Stomach (tissue), 19 donors: ENCODE measurements at places on chromosomes 11 and 22. TPM values are rescaled to one million over a fixed set of nuclear protein-coding genes. Genes with fewer than 3 reads are reported as not detected.

- no peaks in the 10 kb centered on the region for H3K27me3 ChIP-seq
- H3K36me3 ChIP-seq = no peaks in the 10 kb centered on the region
- no peaks in the 10 kb centered on the region for H3K4me1 ChIP-seq
- no peak for DNase-seq
These were observed 21.1 kb upstream of the SLC5A12 start for GRCh38 chr11:26742966-26743365.

Gene SLC5A4
- not detected for total RNA-seq

DNA sequence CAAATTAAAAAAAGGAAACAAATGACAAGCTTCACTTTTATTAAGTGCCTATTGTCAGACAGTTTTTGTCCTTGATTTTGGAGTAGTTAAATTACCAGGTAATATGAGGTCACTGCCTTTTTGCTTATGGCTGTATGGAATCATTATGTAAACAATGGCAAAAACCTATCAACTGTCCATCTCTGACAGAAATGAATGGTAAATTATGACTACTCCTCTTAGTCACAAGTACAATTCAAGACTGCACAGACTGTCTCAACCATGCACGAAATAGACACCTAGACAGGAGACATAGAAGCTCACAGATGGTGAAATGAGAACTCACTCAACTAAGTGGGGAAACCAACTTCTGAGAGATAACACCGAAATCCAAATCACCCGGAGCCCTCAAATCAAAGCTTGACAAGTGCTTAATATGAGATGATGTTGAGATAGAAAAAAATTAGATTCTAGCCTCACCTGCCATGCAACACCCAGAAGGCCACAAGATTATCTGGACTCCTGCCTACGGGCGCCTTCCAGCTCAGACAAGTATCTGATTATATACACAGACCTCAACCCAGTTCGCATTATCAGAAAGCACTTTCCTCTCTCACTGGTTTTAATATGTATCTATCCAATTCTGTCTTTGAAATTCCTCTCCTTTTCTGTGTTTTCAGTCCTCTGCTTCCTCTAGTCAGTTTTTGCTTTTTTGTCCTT lies 199.3 kb downstream of the CADM1 start:
- no peaks in the 10 kb centered on the region for H3K36me3 ChIP-seq
- DNase-seq = no peak
- H3K27ac ChIP-seq = no peak overlapping the region
- H3K27me3 ChIP-seq = no peaks in the 10 kb centered on the region
- H3K4me3 ChIP-seq = no peak overlapping the region

Gene XRRA1
- total RNA-seq = 5.8 TPM

GRCh38 chr11:58933661-58934060 lies 5.6 kb upstream of the GLYATL1 start:
- H3K27me3 ChIP-seq = no peaks in the 10 kb centered on the region
- no peak overlapping the region for H3K4me3 ChIP-seq
- DNase-seq = no peak

Gene EMID1
- total RNA-seq = 15.8 TPM

Gene SOX6
- total RNA-seq = 4.0 TPM

Gene TBX10
- not detected for total RNA-seq

Gene FADS1
- 17.0 TPM for total RNA-seq

Gene IFITM10
- not detected for total RNA-seq

DNA sequence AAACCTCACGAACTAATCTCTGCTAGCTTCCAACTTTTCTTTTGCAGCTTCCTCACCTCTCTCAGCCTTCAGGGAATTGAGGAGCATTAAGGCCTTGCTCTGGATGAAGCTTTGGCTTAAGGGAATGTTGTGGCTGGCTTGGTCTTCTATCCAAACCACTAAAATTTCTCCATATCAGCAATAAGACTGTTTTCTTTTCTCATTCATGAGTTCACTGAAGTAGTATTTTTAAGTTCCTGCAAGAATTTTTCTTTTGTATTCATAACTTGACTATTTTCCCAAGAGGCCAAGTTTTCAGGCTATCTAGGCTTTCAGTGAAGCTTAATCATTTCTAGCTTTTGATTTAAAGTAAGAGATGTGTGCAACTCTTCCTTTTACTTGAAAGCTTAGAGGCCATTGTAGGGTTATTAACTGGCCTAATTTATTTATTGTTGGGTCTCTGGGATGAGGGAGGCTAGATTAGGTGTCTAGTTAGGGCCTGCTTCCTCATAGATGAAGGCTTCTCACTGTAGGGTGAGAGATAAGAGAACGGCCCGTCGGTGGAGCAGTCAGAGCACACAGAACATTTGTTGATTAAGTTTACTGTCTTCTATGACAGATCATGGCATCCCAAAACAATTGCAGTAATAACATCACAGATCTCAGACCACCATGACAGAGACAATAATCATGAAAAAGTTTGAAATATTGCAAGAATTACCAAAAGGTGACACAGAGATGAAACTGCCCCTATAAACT lies 33.2 kb downstream of the CSF2RB start:
- DNase-seq = no peak
- no peaks in the 10 kb centered on the region for H3K4me1 ChIP-seq
- H3K36me3 ChIP-seq = no peaks in the 10 kb centered on the region

DNA sequence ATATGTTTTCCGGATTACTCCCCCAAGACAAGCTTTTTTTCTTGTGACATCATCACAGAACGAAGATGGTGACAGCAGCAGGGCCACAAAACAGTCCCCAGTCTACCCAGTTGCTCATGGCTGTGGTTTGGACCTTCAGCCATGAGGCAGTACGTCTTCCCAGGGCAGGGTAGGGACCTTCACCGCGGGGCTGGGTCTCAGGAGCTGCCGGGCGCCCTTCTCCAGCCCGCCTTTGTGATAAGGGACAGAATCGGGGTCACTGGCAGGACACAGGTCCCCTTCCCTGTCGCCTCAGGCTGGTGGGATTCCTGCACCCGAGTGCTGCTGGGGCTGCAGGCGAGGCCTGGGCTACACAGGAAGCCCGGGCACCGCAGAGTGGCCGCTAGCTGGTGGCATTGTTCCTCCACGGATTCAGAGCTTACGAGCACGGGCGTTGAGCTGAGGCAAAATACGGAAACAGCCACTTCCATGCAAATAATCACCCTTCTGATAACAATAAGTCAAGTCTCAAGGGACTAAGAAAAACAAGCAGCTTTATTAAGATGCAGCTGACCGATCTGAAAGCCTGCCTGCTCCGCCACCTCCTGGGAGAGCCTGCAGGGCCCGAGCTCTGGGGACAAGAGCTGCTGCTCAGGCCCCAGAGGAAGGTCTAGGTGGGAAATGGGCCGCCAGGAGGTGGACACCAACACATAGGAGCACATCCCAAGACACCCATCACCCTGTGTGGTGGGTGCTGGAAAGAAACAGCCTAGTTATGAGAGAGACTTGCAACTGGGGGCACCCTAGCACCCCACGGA lies 12.3 kb downstream of the TBX1 start:
- H3K27me3 ChIP-seq = peaks cover 7% of the 10 kb centered on the region
- H3K4me1 ChIP-seq = peaks cover 14% of the 10 kb centered on the region
- H3K27ac ChIP-seq = no peak overlapping the region
- DNase-seq = peak; percentile 70

Gene NPAT
- 24.2 TPM for total RNA-seq

DNA sequence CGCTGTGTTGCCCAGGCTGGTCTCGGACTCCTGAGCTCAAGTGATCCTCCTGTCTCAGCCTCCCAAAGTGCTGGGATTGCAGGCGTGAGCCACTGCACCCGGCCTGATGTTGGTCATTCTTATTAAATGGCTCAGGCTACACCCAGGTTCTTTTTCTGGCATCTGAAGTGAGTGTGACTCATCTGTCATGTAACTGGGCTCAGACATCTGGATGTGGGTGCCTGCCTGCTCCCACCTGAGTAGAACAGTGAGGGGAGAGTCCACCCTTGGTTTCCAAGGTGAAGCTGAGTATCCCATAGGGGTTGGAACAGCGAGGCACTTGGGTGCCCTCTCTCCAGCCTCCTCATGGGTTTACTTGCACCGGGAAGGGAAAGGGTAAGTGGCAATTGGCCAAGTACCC lies 36.7 kb upstream of the EIF3D start:
- no peak overlapping the region for H3K27ac ChIP-seq
- no peaks in the 10 kb centered on the region for H3K4me1 ChIP-seq
- no peak for DNase-seq
- peaks cover 27% of the 10 kb centered on the region for H3K27me3 ChIP-seq
- no peak overlapping the region for H3K4me3 ChIP-seq
- no peaks in the 10 kb centered on the region for H3K36me3 ChIP-seq

- no peaks in the 10 kb centered on the region for H3K27me3 ChIP-seq
- DNase-seq = no peak
- H3K27ac ChIP-seq = no peak overlapping the region
- H3K36me3 ChIP-seq = no peaks in the 10 kb centered on the region
- no peak overlapping the region for H3K4me3 ChIP-seq
These were observed 84.3 kb downstream of the PANX1 start for GRCh38 chr11:94212898-94213297.

Gene ANO1
- 32.7 TPM for total RNA-seq

Gene LYVE1
- 5.2 TPM for total RNA-seq

GRCh38 chr11:123601136-123601535 lies 53.3 kb downstream of the SCN3B start:
- no peak for DNase-seq
- H3K27ac ChIP-seq = no peak overlapping the region
- H3K27me3 ChIP-seq = no peaks in the 10 kb centered on the region
- peaks cover 25% of the 10 kb centered on the region for H3K36me3 ChIP-seq

- no peaks in the 10 kb centered on the region for H3K36me3 ChIP-seq
- H3K27me3 ChIP-seq = no peaks in the 10 kb centered on the region
- no peak overlapping the region for H3K27ac ChIP-seq
- no peaks in the 10 kb centered on the region for H3K4me1 ChIP-seq
These were observed 1795.4 kb downstream of the LRRC4C start for GRCh38 chr11:39664023-39664422.

DNA sequence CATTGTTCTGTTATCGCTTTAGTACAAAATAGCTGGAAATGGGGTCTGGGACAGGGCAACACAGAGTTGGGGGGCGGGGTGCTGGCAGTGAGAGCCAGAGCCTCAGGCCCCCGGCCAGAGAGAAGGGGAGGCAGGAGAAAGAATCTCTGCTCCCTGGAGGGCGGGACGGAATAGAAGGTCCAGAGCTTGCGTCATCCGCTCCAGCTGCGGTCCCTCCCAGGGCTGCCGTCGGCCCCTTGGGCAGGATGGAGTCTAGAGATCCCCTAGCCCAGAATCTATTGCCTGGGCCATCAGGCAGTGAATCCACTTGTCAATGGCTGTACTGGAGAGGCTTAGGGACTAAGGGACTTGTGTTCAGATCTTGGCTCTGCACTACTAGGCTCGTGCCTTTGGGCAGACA lies 5.0 kb downstream of the TP53I11 start:
- H3K36me3 ChIP-seq = peaks cover 13% of the 10 kb centered on the region
- no peaks in the 10 kb centered on the region for H3K27me3 ChIP-seq
- peaks cover 13% of the 10 kb centered on the region for H3K4me1 ChIP-seq
- H3K4me3 ChIP-seq = no peak overlapping the region

GRCh38 chr11:33552756-33553155 lies 147.9 kb downstream of the C11orf91 start:
- H3K36me3 ChIP-seq = no peaks in the 10 kb centered on the region
- H3K27ac ChIP-seq = no peak overlapping the region
- H3K4me3 ChIP-seq = no peak overlapping the region
- H3K4me1 ChIP-seq = no peaks in the 10 kb centered on the region
- H3K27me3 ChIP-seq = peaks cover 4% of the 10 kb centered on the region

Gene KCTD14
- total RNA-seq = 40.8 TPM

Gene DDTL
- total RNA-seq = not detected

DNA sequence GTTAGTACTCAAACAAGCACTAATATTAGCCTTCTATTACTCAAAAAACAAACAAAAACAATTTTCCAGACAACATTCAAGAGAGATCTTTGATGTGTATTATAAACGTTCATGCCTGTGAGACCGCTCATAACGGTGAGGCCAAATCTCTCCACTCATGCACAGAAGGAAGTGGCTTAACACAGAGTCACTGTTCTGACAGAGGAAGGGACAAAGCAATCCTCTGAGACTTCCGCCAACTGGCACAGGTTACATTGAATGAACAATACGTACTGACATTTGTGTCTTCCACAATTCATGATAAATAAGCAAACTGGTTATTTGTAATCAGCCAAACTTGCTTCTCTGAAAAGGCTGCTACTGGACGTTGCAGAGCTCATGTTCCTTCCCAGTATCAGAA lies 30.5 kb downstream of the CHKA start:
- DNase-seq = no peak
- H3K4me3 ChIP-seq = no peak overlapping the region
- peak overlapping the region; percentile 39 for H3K27ac ChIP-seq
- no peaks in the 10 kb centered on the region for H3K27me3 ChIP-seq
- peaks cover 20% of the 10 kb centered on the region for H3K4me1 ChIP-seq

DNA sequence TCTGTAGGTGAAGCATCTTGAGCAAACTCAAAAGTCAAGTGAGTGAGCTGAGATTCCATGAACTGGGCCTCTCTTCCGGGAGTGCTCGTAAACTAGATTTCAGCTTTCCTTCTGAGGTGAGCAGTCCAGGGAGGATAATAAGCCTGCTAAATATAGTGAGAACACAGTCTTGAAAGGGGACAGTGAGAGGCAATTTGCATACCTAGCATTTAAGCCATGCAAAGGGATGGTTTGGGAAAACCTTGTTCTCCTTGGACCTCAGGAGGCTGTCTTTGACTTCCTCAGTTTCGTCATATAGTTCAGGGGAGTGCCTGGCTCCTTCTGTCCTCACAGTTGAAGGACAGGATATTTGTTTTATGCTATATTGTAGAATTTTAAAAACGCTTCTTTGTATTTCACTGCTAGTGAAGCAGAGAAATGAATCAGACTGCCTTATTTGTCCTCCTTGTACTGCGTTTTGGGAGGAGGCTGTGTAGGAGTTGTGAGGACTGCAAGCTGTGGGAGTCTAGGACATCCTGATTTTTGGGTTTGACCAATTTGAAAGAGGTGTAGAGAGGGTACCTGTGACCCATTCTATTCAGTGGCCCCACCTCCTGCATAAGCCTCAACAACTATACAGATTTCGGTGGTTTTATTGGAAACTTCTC lies 11.0 kb upstream of the SORL1-AS1 start:
- no peak for DNase-seq
- H3K27ac ChIP-seq = peak overlapping the region; percentile 22
- H3K4me1 ChIP-seq = peaks cover 25% of the 10 kb centered on the region
- H3K36me3 ChIP-seq = no peaks in the 10 kb centered on the region
- H3K27me3 ChIP-seq = no peaks in the 10 kb centered on the region
- no peak overlapping the region for H3K4me3 ChIP-seq

Gene PHF21B
- 0.37 TPM for total RNA-seq

DNA sequence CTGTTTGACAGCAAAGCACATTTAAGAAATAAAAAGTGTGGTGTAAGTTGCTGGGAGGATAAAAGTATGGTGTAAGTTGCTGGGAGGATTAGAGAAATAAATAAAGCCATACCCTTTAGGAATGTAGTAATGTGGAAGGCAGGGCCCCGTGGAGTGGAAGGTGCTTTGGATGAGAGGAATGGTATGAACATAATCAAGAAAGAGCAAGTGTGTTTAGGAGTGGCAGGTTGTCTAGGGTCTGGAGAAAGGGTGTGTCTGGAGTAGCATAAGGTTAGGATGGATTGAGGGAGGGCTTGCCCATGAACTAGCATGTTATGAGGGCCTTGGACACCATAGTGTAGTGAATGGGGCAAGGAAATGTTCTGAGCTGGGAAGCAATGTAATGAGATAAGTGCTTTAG lies 18.1 kb downstream of the MRPL16 start:
- no peak overlapping the region for H3K4me3 ChIP-seq
- no peaks in the 10 kb centered on the region for H3K4me1 ChIP-seq
- DNase-seq = no peak
- peaks cover 100% of the 10 kb centered on the region for H3K36me3 ChIP-seq
- H3K27me3 ChIP-seq = no peaks in the 10 kb centered on the region

Gene MRGPRG
- total RNA-seq = not detected

Gene TMEM86A
- not detected for total RNA-seq
